H54 (cell line): ENCODE measurements at places on chromosomes 11 and 22.

- DNase-seq, result peak; percentile 96
Measured at GRCh38 chr11:64372802-64373597, 14.0 kb downstream of the RPS6KA4 start.

DNA sequence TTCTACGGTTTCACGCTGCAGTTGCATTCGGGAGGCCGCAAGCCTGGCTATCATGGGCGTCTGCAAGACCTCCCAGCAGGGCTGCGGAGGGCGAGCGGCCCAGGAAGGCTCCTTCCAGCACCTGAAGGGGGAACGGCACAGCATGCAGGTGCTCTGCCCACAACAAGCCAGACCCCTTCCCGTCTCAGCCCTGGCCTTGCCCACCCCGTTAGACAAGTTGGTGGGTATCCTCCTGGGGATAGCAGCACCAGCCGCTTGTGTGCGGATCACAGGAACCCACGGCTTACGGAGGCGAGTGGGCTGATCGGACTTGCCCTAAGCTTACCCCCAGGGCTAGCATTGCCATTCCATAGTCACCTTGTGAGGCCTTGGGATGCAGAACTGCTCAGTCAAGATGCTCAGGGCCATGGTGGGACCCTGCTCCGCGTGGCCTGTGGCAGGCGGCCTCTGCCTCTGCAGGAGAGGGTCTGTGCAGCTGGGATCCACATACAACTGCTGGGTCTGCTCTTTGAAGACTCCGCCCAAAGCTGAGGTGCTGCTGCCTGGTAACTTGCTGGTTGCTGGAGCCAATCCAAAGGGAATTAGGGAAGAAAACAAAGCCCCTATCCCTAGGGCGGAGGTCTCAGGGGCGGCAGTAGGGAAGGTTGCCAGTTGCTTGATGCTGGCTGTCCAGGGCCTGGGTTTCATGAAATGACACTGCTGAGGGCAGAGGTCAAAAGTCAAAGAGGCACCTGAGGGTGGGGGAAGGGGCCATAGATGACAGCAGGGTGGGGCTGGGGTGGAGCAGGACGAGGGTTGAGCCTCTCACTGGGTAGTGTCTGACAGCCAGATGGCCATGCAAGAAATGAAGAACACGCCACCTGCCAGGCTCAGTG is 1.4 kb upstream of the OSBPL5 start:
- no peak for DNase-seq

GRCh38 chr22:50318356-50318697 is 8.5 kb downstream of the DENND6B start:
- no peak for DNase-seq

DNA sequence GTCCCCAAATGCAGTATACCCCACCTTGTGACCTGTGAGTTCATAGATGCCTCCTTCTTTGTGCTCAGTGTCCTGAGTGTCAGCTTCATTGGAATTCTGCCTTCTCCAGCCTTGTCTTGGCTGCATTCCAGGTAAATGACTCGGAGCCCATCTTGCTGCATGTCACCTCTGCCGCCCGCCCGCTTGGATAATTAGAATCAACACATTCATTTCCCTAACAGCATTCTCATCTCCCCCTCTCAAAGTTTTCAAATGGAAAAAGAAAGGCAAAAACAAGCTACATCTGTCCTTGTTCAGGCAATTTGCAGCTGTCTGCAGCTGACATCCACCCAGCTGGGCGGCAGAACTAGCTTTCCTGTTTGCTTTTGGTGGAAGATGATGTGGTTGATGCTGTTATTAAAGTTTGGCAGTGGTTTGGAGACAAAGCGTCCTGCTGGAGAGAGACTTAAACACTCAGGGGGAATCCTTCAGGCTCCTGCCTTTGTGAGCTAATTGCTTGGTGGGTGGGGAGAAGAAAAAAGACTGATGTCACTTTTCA is 198.8 kb upstream of the SEZ6L start:
- no peak for DNase-seq

DNA sequence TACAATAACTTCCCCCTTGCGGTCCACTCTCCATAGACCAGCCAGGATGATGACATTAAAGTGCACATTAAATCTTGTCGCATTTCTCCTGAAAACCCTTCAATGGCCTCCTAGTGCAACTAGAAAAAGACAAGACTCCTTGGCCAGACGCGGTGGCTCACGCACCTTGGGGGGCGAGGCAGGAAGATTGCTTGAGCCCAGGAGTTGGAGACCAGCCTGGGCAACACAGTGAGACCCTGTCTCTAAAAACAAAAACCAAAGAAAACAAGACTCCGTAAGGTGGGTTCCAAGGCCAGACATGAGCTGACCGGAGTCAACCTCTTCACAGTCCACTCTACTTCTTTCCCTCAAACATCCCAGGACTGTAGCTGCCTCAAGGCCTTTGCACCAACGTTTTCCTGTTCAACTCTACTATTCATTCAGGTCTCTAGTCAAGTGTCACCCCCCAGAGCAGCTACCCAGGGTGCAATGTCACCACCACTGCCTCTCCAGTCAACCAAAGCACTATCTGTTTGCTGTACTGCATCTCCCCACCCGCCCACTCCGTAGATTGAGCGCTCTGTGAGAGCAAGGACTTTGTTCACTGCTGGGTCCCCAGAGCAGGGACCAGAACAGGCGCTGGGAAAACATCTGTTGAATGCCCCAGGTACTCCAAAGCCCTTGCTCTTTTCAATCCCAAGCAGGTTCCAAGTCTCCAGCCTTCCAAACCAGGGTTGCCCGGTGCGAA is 739 bp downstream of the ZMAT5 start:
- DNase-seq, result no peak

GRCh38 chr22:43326331-43327156 is 16.6 kb downstream of the SCUBE1 start:
- DNase-seq, result no peak

- DNase-seq, result no peak
Measured at GRCh38 chr11:44746894-44747293, 20.1 kb downstream of the TSPAN18 start.

DNA sequence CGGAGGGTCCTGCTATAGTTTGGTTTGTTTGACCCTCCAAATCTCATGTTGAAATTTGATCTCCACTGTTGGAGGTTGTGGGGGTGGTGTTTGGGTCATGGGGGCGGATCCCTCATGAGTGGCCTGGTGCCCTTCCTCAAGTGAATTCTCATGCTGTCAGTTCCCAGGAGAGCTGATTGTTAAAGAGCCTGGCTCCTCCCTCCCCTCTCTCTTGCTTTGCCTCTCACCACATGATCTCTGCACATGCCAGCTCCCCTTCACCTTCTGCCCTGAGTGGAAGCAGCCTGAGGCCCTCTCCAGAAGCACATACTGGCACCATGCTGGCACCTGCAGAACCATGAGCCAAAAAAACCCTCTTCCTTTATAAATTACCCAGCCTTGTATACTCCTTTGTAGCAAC is 7.1 kb downstream of the TSPAN18 start:
- DNase-seq, result no peak

DNA sequence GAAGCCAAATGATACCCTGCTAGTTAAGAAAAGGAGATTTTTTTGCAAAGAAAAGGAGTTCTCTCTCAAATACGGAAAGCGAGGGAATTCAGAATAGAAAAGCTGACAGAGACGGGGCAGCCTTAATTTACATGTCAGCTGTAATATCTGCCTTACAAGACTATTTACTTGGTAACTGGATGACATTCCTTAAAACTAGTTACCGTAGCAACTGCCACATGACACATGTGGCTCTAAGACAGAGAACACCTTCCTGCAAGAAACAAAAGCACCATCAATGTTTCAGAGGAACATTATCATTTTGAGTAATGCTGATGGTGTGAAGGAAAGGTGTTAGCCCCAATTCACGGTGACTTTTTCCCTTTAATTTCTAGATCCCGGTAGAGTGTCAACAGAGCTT is 222.1 kb downstream of the LRRC4C start:
- DNase-seq, result no peak

DNA sequence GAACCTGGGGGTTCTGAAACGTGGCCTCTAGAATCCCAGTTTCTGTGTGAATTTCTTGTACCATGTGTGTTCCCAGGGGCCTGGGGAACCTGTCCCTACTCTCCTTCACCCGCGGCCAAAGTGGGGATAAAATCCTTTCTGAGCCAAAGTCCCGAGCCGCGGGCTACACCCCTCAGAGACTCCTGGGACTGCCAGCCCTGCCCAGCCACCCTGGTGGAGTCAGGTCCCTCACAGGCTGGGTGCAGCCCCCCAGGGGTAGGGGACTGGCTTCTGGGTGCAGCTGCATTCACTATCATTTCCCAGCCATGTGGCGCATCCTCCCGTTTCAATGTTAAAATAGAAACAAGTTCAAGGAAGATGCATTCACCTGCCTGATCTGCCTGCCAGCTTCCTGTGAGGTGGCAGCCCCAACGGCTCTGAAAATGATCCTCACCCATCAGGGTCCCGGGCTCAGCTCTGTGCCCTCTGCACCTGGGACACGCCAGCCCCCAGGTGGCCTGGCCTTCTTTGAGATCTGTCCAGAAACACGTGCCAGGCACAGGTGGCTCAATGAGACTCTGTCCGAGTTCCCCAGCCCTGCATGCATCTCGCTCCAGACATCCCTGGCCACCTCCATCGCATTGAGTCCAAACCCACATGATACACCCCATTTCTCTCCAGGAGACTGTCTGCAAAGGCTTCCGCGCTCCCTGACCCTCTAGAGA is 338.8 kb downstream of the CTTN start:
- DNase-seq, result no peak

DNA sequence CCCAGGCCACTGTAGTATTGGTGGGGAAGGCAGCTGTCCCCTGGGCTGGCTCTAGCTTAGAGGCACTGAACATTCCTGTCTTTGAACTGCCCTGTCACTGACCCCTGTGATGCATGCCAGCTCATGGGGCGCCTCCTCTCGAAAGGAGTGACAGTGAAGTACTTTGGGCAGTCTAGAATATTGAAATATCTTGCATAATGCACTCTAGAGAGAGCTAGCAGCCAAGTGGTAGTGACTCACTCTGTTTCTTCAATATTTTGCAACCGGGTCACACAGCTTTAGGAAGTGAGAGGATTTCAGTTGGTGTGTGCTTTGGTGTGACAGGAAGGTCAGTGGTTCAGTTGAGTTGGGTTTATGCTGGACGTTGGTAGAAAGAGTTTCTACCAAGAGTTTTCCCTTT is 35.5 kb upstream of the ST14 start:
- DNase-seq, result peak; percentile 45

- no peak for DNase-seq
Measured at GRCh38 chr11:121132211-121132976, 31.4 kb downstream of the TECTA start.

DNA sequence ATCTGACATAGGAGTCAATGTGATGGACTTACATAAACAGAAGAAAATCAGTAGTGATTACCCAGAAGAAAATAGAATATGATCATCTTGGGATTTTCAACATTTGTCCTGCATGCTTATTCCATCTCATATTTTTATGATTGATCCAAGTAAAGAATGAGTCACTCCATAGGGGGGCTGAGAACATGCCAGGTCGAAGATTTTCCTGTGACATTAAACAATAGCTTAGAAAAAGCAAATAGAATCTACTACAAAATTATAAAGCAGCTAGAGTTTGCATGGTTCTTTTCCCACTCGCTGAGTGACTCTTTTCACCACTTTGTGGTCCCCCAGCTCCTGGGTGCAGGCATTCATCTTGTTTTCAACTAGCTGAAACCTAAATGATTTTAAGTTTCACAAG is 56.3 kb downstream of the DDI1 start:
- no peak for DNase-seq

GRCh38 chr11:43969543-43969942 is 27.1 kb downstream of the C11orf96 start:
- DNase-seq, result no peak
